ENCODE measurements at places on chromosomes 12 and 14.

DNA sequence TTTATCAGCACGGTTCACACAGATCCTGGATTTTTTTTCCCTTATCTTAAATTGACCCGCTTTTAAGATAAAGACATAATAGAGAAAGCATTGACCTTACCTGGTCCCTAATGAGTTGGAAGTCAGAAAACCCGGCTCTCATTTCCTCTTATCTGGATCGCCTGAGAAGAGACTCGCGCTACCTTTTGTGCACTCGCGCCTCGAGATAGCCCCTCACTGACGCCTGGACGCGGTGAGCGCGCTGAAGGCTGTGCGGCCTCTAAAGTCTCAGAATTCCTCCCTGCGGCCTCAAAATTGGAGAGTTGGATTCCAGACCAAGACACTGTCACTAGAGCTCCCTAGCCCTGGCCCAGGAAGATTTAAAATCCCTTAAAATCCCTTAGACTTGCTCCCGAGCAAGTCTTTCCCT, 7.0 kb downstream of the NKX2-1 start:
- no peak for DNase-seq

GRCh38 chr12:12399776-12400305, 43.0 kb downstream of the BORCS5 start:
- no peak for DNase-seq

DNA sequence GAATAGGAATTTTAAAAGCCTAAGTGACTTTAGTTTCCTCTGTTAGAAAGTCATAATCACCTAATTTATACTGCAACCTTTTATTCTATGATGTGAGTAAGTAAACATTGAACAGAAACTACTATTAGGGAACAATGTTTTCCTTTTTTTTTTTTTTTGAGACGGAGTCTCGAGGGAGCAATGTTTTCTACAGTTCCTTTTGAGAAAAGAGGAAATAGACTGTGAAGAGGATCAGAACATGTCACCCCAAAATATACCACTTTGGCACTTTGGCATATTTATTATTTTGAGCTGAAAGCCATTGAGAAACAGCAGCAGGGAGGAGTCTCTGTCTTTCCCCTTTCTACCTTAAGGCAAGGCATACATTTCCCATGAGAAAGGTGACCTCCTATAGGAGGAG, 162.7 kb upstream of the CNOT2 start:
- no peak for DNase-seq

DNA sequence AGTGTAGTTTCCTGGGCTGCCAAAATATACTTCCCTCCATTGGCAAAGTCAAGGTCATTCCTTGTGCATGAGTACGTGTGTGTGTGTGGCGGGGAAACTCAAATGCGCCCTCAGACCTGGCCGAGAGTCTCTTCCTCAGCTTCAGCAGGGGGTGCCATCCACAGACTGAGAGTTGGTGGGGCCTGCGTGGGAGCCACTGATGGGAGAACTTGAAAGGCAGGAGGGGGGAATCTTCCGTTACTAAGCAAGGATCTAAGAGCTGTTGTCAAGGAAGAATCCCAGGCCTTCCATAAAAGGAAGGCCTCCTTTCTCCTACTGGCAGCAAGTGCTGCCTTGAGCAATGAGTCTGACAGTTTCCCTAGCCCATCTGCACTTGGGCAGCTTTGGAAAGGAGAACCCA, 274.9 kb downstream of the EMP1 start:
- DNase-seq: no peak

- no peak for DNase-seq
Measured at GRCh38 chr12:27002141-27002540, 12.0 kb downstream of the TM7SF3 start.

GRCh38 chr14:89041257-89041582, 216.8 kb downstream of the TTC8 start:
- no peak for DNase-seq

GRCh38 chr14:91310606-91311283, 66.2 kb upstream of the GPR68 start:
- peak; percentile 80 for DNase-seq

DNA sequence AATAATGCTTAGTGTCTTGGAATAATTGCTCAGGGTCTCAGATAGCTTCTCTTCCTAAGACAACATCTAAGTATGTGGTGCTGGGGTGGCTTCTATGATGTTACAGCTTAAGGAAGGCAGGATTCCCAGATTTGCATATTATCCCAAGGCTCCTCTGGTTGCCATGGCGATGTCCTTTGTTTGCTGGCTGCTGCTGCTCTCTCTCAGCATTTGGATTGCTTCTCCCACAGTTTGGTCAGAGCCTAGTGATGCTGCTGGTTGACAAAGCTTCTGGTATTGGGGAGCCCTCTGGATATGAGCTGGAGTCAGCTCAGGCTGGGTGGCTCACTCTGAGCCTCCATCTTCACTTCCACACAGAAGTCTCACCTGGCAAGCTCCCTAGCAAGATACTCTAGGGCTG, 56.4 kb upstream of the FBXO33 start:
- no peak for DNase-seq

DNA sequence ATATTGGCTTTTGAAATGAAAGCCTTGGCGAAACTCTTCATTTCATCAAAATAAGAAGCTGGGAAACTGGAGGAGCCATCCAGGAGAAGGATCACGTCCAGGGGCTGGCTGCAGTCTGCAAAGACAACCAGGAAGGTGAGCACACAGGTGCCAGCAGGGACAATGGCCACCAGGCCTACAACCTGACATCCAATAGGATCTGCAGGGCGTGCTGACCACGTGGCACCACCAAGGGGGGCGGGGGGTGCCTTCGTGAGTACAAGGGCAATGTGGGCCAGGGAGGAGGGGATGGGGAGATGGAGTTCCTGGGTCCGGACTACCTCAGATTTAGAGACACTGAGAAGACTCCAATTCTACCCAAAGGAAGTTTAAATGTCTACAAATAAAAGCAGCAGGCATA, 71.7 kb upstream of the ANO2 start:
- DNase-seq: no peak

- no peak for DNase-seq
Measured at GRCh38 chr12:16261944-16262475, 15.5 kb downstream of the SLC15A5 start.

DNA sequence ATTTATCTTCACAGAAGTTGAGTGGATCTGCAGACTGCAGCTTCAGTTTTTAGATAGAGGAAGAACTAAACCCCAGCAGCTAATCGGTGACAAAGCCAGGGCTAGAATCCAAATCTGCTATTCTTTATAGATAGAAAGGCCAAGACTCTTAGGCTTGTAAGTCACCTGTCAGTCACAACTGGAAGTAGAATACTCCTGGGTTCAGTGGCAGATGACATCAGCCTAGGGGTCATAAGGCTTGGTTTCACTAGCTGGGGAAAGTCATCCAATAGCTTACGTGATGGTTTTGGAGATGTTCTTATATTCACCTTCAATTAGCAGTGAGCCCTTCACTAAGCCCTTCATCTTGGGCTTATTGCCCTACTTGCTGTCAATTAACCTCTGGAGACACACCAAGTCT, 93.4 kb downstream of the APAF1 start:
- no peak for DNase-seq

DNA sequence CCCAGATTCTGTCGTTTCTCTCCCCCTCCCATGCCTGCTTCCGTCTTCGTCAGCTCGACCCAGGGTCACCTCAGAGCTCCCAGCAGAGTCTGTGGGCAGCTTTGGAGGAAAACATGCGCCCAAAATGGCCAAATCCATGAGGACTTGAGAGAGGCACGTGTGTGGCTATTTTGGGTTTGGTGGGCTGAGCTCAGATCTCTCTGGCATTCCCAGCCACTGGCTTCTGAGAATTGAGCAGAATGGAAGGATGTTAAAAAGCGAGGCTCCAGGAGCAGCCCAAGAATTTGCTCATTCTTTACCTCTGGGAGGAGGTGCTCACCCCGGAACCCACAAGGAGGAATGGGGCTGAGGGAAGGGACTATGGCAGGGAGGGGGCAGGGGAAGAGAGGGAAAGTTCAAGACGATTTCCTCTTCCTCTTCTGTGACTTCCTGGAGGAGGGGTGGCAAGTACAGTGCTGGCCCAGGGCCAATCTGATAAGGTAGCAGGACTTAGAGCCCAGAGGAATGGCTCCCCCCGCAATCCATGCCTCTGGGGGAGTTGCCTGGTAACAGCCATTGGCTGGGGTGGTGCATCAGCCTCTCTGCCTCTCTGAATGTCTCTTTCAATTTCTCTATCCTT, 20.1 kb downstream of the TSPAN9 start:
- DNase-seq: no peak

DNA sequence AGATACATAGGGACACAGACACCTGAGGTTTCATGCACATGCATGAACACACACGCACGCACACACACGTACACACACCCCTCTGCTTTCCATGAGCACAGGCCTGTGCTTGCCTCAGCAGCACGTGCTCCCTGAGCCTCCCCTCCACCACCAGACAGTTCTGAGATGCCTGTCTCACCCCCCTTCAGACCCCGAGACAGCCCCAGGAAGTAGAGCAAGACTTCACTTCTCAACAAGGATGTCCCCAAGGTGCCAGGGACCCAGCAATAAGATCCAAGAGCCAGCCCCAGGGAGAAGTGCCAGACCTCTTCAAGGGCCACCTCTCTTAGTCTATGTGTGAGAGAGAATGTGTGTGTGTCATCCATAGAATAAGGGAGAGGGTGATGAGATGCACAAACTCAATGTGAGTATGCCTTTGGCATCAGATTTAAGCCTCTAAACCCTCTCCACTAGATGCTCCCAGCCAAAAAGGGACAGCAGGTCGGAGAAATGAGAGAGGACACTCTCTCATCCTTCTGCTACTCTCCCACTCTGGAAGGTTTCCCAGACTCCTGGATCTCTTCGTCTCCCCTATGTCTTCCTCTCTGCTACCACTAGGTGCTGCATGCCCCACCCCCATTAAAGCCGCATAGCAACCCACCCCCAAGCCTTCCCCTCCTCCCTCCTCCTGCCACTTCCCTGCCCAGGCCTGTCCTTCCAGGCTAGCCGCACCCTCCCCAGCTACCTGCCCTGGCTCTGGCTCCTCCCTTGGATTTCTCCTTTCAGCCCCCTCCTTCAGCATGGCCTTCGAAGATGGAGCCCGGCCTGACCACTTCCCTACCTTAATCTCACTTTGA, 7.7 kb downstream of the RARG start:
- no peak for DNase-seq

Data from CD4-positive, alpha-beta memory T cell (primary cell).